ENCODE measurements at places on chromosomes 5 and 9. TPM values are rescaled to one million over a fixed set of nuclear protein-coding genes. Genes with fewer than 3 reads are reported as not detected.

The NANS gene
- 67.8 TPM for total RNA-seq

The ZNF462 gene
- total RNA-seq, result 3.8 TPM

The ZBTB34 gene
- 3.5 TPM for total RNA-seq

The TMEM171 gene
- total RNA-seq, result 6.8 TPM

The PLPPR1 gene
- not detected for total RNA-seq

The PCDHGA10 gene
- not detected for total RNA-seq

The GLDC gene
- 13.3 TPM for total RNA-seq

The ZFAND5 gene
- 177 TPM for total RNA-seq

The C5orf58 gene
- not detected for total RNA-seq

The PRDM9 gene
- not detected for total RNA-seq

The TMEM267 gene
- 23.2 TPM for total RNA-seq

The SPINK5 gene
- total RNA-seq, result not detected

The SPATA31E1 gene
- total RNA-seq, result not detected

The EGFL7 gene
- total RNA-seq, result 53.9 TPM

The HMCN2 gene
- total RNA-seq, result 0.12 TPM

The TYRP1 gene
- not detected for total RNA-seq

The OR1N2 gene
- total RNA-seq, result not detected

The ODF2 gene
- 25.1 TPM for total RNA-seq

The SELENOP gene
- not detected for total RNA-seq

The AK6 gene
- total RNA-seq, result 45.7 TPM

The PFN3 gene
- not detected for total RNA-seq

The IFNA10 gene
- not detected for total RNA-seq

The GNA14 gene
- not detected for total RNA-seq

The LHX2 gene
- 4.7 TPM for total RNA-seq

The ECSCR gene
- not detected for total RNA-seq

The COMMD10 gene
- 36.4 TPM for total RNA-seq

The NEUROG1 gene
- not detected for total RNA-seq

The CLINT1 gene
- 72.4 TPM for total RNA-seq

The CTXN3 gene
- not detected for total RNA-seq

The AK1 gene
- 74.9 TPM for total RNA-seq

The ENHO gene
- 1.2 TPM for total RNA-seq

The CKMT2 gene
- not detected for total RNA-seq

The ACTBL2 gene
- total RNA-seq, result 0.08 TPM

The SLC23A1 gene
- 1.3 TPM for total RNA-seq

The SPINK6 gene
- total RNA-seq, result 0.45 TPM

The UGT3A2 gene
- total RNA-seq, result not detected

The FAM169A gene
- total RNA-seq, result 6.0 TPM

The PLAA gene
- total RNA-seq, result 29.0 TPM

The KCNN2 gene
- 0.12 TPM for total RNA-seq

The ACSL6 gene
- 0.06 TPM for total RNA-seq

The SH3TC2 gene
- 0.41 TPM for total RNA-seq

The PNPLA7 gene
- 0.59 TPM for total RNA-seq

The PCDHGA12 gene
- total RNA-seq, result not detected
